Nucleus accumbens (tissue), 56 donors: ENCODE measurements at places on chromosomes 4 and X.

GRCh38 chr4:138188406-138189084 is 53.6 kb downstream of the SLC7A11 start:
- no peak for DNase-seq

DNA sequence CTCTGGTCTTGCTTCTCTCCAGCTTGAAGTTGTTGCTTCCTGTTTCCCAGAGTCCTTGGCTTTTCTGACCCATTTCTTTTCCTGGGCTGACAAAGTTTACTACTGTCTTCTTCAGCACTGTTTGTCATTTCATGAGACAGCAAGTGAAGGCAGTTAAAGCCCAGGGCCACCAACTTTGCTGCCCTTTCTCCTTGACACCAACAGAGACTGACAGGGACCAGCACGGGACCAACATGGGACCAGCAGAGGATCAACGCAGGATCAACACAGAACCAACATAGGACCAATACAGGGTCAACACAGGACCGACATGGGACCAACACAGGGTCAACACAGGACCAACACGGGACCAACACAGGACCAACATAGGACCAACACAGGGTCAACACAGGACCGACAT is 34.9 kb downstream of the RNF212 start:
- no peak for DNase-seq

DNA sequence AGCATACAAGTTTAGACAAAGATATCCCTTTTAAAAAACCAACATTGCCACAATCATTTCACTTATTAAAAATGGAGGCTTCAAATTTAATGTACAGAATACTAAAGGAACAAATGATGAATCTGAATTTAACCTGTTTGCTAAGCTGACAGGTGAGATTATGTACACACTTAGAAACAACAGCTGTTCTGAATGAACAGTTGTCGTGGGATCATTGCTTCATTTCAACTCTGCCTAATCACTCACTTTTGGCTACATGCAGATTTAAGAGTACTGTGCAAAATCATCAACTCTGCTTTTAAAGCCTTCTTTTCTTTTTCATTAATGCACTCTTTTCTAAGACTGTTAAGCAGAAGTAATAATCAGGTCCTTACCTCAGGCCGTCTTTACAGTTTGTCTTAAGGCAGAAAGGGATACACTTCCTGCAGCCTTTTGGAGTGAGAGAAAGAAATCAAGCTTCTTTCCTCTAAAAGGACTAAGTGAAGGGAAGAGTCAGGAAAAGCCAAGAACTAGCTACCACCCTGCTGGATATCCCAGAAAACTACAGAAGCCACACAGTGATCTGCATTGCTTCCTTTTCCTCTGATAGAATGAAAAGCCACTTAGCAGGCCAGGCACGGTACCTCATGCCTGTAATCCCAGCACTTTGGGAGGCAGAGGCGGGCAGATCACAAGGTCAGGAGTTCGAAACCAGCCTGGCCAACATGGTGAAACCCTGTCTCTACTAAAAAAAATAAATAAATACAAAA is 54.7 kb upstream of the NPNT start:
- no peak for DNase-seq

DNA sequence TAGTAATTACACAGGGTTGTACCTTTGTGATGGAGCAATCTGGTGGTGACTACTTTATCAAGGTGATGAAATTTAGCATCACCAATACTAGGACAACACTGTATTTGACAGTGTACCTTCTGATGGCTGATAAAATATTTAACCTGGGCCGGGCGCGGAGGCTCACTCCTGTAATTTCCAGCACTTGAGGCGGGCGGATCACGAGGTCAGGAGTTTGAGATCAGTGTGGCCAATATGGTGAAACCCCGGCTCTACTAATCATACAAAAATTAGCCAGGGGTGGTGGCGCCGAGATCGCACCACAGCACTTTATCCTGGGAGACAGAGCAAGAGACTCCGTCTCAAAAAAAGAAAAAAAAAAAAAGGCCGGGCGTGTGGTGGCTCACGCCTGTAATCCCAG is 1.9 kb upstream of the TAF1 start:
- no peak for DNase-seq

- DNase-seq, result peak; percentile 22
These were observed 21.9 kb upstream of the SPON2 start for GRCh38 chr4:1194010-1194900.

- no peak for DNase-seq
These were observed 92.8 kb downstream of the CBR4 start for GRCh38 chr4:168917138-168917779.

GRCh38 chrX:134676436-134676835 is 18.2 kb upstream of the PLAC1 start:
- no peak for DNase-seq

- no peak for DNase-seq
These were observed 13.4 kb downstream of the LEF1 start for GRCh38 chr4:108155373-108155772.

DNA sequence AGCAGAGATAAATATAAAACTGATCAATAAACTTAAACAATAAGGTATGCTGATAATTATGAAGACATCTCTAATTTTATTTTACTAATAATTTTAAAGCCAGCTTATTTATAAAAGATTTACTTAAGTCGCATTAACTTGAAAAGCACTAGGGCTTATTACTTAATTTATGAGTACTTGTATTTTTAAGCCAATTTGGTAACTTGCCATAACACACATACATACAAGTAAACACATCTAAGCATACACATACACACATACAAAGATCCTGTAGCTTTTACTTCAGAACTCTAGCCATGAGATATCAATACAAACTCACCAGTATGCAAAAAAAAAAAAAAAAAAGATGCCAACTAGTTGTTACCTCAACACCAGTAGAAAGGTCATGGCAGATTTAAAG is 10.0 kb upstream of the GPR78 start:
- DNase-seq, result no peak

DNA sequence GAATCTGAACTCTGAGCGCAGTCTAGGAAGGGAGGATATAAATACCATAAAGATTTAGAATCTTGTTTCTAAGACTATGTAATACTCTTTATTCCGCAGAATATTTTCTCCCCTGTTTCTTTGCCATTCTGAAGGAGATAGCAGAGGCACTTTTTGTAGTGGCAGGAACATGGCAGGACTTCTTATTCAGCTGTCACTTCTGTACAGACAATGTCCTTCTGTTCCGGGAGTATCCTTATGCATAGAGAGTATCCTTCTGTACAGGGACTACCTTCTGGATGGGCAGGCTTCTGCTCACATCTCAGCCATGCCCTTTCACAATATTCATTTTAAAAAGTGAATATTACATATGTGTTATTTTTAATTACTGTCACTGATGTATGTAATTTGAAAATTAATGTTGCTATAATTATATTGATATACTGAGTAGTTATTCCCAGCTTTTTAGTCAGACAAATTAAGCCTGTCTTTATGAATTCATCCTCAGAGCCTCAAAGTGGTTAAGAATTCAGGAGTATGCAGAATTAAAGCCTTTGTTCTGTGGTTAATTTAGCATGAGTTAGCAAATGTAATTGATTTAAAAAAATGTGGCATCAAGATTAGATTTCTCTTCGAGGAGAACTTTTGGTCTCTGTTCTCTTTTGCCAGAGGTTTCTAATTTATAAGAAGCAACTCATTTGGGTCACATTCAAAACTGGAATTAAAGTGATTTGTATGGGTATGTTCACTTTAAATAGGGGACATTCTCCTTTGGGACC is 174.4 kb downstream of the FHIP1A start:
- no peak for DNase-seq

GRCh38 chrX:97398030-97398551 is 514.4 kb downstream of the RPA4 start:
- DNase-seq, result no peak

DNA sequence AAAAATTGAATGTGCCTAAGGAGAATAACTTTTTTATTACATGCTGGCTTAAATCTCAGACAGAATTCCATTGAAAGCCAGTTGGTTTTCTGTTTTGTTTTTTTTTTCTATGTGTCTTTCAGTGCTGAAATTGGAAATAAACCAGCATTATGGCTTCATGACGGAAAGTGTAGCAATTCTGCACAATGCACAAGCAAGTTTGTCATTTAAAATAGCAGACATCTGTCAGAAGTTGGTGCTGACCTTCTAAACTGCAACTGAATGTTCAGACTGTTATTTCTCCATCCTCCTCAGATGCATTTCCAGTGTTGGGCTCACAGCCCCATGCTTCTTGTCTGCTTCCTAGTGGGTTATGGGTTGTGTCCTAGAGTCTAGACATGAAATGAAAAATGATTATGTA is 107.2 kb upstream of the LIMCH1 start:
- DNase-seq, result no peak

DNA sequence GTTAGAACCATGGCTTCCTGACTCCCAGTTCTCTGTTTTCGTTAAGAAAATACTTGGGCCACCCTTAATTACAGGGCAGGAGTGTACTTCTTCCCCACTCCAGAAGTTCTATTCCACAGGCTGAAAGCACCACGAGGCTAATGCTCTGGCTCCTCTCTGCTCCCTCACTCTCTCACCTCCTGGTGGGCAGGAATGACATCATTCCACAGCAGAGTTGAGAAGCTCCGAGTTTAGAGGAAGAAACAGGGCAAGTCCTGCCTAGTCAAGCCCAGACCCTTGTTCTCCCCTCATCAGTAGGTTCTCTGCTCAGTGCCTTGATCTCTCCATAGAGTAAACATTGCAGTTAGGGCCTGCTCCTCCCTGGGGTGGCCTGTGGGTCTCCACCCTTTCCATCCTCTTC is 343.8 kb upstream of the CLNK start:
- DNase-seq, result no peak

DNA sequence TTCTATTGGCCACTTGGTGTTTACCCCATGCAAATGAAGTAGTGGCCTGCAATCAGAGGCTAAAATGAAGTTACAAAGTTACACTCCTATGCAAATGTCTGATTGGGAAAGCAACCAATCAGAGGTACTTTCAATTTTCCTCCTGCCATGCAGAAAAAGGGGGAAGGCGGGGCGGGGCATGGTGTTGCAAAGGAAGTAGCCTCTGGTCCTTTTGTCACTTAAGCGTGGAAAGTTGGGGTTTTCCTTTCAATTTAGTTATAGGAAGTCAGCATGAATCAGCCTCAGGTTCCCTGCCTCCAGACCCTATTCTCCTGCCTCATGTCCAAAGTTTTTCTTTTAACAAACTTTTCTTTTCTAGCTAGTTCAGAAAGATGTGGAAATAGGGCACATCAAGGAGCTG is 69.3 kb downstream of the GPC4 start:
- no peak for DNase-seq

- DNase-seq, result no peak
These were observed 9.3 kb upstream of the LIMCH1 start for GRCh38 chr4:41528512-41529205.

DNA sequence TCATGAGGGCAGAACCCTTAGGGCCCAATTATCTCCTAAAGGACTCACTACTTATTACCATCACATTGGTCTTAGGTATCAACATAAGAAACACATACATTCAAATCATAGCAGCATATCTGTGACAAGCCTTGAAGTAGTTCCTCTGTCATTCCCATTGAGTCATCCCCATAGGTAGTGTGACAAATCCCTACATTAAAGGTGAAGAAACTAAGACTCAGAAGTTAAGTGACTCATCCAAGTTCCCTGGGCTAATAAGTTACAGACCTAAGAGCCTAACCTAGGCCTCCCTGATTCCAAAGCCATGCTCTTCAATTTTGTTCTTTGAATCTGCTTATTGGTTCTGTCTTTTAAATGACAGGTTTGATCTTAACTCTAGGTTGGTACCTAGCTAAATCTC is 58.2 kb downstream of the CD38 start:
- no peak for DNase-seq

GRCh38 chrX:53065104-53065503 is 16.5 kb downstream of the GPR173 start:
- no peak for DNase-seq

GRCh38 chr4:139567159-139567870 is 11.3 kb upstream of the SETD7 start:
- no peak for DNase-seq

DNA sequence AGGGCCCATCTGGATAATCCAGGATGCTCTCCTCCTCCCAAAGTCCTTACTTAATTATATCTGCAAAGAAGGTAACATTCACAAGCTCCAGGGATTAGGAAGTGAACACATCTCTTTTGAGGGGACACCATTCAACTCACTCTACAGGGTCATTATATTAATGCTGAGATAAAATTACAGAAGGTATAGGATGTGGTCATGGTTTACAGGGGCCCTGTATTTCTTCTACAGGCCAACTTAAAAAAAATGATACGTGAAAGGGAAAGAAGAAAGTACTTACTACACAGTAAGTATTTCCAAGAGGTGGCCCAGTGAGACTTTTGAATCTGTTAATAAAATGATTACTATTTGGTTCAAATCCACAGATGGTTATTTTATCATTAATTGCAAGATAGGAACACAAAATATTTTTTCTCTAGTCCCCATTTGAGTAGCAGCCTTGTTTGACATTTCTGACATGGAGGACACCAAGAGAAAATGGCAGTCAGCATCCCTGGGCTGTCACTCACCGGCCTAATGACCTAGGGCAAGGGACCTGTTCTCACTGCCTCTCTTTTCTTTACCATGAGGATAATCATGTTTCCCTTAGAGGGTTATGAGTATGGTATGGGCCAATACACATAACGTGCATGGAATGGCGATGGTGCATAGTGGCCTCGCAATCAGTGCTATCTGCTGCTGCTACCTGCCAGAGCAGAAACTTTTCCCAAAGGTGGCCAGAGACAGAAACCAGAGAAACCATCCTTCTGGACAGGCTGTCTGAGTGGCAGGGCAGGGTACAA is 140.5 kb downstream of the PTTG2 start:
- no peak for DNase-seq

DNA sequence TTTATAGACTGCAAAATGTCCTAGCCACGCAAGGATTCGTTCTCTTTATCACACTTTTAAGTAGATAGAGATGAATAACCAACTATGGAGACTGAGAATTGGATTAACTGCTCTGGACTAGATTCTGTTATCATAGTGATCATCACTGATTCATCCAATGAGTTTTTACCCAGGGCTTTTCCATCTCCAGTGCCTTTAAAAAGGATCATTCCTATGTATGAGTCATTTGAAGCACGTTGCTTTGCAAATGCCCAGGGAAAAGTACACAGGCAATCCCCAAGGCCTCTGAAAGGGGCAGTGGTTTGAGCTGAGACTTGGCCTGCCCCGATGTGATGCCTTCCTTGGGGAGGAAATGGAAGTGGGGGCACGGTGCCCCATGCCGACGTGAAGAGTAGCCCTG is 122.7 kb upstream of the PSAPL1 start:
- DNase-seq, result no peak

DNA sequence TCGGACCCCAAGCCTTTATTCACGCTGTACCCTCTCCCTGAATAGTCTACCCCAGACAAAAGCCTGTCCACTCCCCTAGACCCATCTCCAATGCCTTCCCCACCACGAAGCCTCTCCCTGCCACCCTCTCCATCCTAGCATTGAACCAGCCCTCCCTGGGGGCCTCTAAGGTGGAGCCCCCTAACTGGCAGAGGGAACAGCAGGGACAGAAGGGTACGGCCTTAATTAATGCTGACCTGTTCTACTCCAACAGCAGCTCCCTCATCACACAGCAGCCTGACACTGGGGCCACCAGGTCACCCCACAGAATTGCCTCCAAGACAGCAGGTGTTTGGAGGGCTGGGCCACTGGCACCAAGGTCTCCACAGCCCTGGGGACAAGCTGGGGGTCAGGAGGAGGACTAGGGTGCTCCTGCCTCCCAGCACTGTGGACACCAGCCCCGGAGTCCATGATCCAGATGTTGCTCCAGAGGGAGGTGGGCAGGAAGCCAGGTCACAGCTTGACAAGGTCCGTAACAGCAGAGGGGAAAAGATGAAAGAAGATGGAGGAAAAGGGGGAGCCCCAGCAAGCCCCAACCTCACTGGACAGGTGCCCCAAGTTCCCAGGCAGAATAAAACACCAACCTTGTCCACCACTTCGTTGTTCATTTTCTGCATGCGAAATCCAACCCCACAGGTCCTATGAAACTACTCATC is 3.7 kb downstream of the CRMP1 start:
- DNase-seq, result no peak
